Mucosa of descending colon (tissue), 3 donors: ENCODE measurements at places on chromosomes 4 and X. TPM values are rescaled to one million over a fixed set of nuclear protein-coding genes. Genes with fewer than 3 reads are reported as not detected.

Gene MAGEA4
- total RNA-seq: not detected

Gene OCIAD1
- total RNA-seq: 133 TPM

DNA sequence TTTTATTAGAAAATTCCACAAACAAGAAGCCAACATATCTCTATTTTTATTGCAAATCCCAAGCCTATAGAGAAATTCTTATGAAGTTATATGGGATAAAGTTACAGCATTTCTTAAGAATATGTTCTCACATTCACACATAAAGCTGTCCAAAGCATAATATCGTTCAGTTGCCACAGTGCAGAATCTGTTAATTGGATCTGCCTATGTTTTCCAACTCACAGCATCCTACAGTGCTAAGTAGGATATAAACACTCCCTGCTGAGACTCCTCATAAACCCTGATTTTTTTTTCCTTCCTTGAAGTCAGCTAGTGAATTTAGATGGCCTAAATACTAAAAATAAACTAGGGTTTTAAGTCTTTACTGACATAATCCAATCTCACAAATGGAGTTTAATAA lies 307.9 kb downstream of the PDGFC start:
- DNase-seq: no peak

DNA sequence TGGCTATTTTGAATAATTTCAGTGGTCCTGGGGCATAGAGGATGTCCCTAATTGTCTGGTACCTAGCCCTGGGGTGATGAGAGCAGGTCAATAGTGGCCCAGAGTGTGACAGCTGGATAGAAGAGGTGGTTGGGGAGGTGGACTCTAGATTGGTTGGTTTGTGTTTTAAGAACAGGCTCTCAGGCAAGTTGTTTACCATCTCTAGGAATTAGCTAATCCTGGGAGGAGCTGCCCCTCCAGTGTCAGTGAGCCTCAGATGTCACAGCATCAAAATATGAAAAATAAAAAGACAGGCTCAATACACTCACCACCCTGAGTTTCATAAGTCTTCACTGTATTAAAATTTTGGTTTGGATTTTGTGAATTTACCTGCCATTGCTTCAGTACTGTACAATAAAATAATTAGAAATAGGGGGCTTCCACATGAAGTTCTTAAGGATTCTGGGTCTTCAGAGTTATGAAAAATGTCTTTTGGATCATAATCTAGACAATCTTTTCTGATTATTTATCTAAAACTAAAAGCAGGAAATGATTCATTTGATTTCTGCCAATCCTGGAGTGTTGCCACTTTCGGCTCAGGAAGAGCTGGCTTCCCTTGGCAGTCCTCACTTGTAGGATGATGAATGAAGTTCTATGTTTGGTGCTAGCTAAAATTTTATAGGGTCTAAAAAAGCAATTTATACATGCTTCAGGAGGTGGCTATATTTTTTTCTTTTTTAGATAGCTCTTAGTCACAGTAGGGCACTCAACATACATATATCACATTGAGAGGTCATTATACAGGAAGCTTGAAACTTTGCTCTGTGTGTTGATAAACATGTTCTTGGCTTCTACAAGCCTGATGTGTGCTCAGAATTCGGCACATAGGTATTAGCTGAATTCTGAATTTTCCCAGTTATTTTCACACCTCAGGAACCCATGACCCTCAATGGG lies 395.1 kb downstream of the RAB28 start:
- DNase-seq: no peak
